GM06990 (cell line): ENCODE measurements at places on chromosomes 7 and 10.

- DNase-seq: no peak
These were observed at the start of gene INHBA for GRCh38 chr7:41702635-41703371. TSS of gene INHBA (minus strand) at chr7:41703090. CDS start at chr7:41700374, 2,716 bp downstream.

- DNase-seq: no peak
These were observed 217.0 kb upstream of the STEAP4 start for GRCh38 chr7:88523645-88524044.

DNA sequence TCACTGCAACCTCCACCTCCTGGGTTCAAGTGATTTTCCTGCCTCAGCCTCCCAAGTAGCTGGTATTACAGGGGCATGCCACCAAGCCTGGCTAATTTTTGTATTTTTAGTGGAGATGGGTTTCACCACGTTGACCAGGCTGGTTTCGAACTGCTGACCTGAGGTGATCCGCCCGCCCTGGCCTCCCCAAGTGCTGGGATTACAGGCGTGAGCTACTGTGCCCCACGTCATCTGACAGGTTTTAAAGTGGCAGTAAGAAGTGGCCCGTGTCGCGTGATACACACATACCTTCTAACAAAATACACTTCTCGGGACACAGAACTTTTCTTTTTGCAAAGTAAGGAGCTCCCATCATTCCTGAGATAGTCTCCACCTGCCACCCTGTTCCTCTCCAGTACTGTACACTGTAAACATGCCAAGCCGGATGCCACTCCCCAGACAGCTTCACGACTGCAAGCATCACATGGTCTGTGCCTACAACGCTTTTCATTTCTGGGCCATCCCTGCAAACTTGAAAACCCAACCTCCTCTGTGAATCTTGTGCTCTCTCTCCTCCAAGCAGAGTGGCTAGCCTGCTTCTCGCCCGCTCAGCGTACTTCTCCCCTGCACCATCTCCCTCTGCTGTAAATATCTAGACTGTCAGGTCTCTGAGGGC, 256.3 kb upstream of the KLF14 start:
- no peak for DNase-seq

GRCh38 chr7:51602376-51602775, 285.8 kb upstream of the COBL start:
- DNase-seq: no peak

- no peak for DNase-seq
These were observed 112.2 kb upstream of the PDCD4 start for GRCh38 chr10:110759523-110759922.

GRCh38 chr7:95104739-95105138, 197.3 kb downstream of the PPP1R9A start:
- no peak for DNase-seq

DNA sequence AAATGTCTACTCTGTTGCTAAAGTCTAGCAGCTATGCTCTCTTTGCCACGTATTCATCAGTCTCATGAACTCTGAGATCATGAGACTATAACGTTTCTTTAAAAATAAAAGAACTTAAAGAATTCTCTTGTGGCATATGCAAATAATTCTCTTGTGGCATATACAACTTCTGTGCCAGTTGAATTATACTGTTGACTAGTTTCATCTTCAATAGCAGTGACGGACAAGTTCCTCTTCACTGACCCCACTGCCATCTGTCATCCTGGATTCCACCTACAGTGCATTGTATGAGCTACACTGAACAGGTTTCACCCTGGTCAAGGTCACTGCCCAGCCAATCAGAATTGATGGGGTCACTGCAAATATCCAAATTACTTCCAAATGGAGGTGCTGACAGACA, 88.2 kb downstream of the CD36 start:
- DNase-seq: no peak

- DNase-seq: no peak
These were observed 84.1 kb downstream of the GNAI1 start for GRCh38 chr7:80218723-80219122.

GRCh38 chr10:81104494-81104893, 566.8 kb downstream of the SH2D4B start:
- no peak for DNase-seq

DNA sequence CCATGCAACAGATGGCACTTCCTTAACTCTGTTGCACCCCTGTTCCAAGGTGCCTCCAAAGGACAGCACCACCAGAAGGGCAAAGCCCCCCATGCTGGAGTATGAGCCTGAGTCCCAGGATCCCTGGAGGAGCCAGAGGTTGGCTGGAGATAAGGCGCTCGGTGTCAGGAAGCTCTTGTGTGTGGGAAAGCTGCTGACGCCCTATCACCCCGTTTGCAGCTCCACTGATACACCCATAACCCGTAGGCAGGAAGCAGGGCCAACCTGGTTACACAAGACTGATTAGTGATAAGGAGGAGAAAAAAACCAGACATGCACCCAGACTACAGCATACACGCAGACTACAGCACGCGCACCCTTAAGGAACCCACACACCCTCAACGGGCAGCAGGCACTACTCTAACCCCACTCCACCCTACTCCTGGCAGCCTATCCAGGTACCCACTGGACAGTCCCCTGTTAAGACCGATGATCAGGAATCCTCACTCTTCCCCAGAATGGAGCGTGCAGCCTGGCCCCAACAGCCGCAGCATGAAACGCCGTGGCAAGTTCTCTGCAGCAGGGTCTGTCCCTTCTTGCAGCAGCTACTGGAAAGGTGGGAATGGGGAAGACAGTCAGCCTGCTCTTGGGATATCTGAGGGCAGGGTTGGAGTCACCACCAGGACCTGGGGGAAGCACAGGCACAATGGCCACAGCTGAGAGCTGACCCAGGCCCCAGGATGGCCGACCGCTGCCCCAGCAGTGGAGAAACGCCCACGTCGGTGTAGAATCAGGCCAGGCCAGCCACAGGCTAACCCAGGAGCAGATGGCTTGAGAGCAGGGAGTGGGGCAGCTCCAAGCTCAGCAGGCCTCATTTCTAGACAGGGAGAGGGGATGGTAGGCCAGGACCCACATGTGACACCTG, 38.3 kb upstream of the TUBB8 start:
- no peak for DNase-seq

GRCh38 chr10:79206300-79207095, 137.7 kb downstream of the ZMIZ1 start:
- DNase-seq: no peak

- no peak for DNase-seq
These were observed 60.8 kb downstream of the ADRA2A start for GRCh38 chr10:111137587-111137986.

- no peak for DNase-seq
These were observed 91.9 kb upstream of the PIK3CG start for GRCh38 chr7:106773228-106773627.

DNA sequence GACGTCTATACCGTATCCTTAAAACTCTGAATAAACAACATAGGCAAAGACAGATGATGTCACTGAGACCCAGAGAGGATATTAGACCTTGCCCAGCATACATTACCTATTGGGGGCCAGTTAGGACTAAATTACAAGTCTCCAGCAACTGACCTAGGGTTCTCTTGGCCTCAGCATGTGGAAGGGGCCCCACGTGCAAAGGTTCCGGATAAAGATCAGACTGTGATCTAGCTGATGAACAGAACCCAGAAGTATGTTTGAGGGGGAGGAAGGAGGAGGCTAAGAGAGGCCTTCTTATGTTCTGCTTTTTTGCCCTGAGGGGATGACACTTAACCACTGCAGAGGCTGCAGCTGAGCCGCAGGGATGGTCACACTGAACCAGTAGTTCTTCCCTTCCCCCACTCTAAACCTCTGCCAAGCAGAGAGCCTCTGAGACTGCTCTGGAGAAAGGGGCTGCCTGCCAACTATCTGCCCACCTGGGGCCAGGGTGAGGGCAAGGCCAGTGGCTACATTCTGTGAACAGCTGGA, 24.0 kb upstream of the KMT2C start:
- no peak for DNase-seq

GRCh38 chr7:91543646-91544045, 279.4 kb downstream of the FZD1 start:
- no peak for DNase-seq

DNA sequence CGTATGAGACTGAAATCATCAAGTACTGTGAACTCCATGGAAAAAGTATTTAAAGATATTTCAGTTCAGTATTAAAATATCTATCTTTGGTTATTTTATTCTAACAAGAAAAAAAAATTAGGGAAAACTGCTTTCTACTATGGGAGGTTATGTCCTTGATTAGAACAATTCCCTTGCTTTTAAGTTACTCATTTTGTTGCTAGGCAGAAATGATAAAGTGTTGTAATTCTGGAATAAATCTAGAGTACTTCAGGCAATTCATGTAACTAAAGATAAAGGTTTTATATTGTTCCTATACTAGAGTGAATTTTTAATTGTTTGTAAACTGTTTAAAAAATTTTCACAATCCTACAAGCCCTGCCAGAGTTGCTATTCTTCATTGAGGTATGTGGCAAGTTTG, 92.0 kb downstream of the BBS9 start:
- no peak for DNase-seq
